ENCODE measurements at places on chromosomes 4 and X. TPM values are rescaled to one million over a fixed set of nuclear protein-coding genes. Genes with fewer than 3 reads are reported as not detected.

FHIP1A gene
- total RNA-seq = 14.2 TPM

RBBP7 gene
- total RNA-seq = 76.8 TPM

AFM gene
- total RNA-seq = not detected

RTL5 gene
- total RNA-seq = 2.7 TPM

PHOX2B gene
- total RNA-seq = not detected

PPP1R2C gene
- total RNA-seq = not detected

CXCL11 gene
- total RNA-seq = 0.16 TPM

STARD8 gene
- total RNA-seq = 15.2 TPM

DNA sequence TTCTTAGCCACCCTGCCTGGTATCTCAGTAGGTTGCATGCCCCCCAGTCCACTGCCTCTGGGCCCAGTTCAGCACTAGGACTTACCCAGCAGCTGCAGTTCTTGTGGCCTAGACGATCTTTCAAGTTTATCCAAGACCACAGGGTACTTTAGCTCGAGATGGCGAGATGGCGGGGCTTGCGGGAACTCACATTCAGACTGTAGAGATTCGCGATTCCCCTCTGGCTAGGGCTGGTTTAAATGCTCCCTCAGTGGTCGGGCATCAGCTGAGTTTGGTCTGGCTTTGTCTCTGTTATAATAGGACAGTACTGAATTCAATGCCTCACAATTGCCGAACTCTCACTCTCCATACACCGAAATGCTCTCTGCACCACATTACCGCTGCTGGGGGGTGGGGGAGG is 18.4 kb upstream of the RFC1 start:
- DNase-seq = no peak

- DNase-seq = no peak
Observed at GRCh38 chr4:38129460-38130227, 169.4 kb downstream of the PTTG2 start.

DNA sequence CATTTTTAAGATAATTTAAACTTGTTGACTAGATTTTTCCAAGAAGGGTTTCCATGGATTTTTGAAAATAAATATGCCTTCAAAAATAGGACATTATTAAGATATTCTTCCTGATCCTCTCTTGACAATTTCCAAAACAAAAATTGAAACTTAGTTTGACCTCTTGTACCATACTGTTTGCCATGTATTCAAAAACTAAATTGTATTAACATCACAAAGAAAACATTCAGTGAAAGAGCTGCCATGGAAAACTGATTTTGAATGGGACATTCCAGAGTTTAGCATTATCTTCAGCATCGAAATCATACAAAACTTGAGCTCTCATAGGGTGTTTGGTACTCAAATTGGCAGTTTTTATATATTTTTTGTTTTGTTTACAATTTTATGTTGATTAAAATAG is 68.0 kb upstream of the HPGD start:
- DNase-seq = no peak

DNA sequence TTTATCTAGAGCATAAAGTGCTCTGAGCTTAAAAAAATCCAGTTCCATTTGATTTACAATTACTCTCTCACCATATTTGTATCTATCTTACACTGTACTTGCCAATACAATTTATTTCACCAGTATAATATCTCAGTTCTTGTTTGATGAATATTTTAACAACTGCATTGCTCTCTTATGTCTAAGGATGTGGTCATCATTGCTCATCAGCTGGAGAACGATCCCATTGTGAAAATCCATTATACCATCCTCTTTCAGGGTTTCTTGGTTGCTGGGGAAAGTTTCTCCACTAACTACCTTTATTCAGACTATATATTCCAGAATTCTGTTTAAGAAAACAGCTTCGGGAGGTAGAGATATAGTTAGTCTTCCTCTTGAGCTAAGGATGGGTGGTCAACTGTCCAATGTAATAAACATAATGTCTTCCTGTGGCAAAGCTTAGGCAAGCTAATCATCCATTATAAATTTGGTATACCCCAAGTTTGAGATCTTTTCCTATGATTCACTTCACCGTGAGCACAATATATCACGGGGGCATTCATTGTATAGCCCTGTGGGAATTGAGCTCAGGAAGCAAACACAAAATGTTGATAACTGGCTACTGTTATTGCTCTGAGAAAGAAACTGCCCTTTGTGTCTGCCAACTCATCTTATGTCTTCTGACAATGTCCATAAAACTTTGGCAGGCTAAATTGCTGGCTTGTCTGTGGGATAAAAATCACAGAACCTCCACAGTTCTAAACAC is 2361.9 kb downstream of the ARAP2 start:
- no peak for DNase-seq

DNA sequence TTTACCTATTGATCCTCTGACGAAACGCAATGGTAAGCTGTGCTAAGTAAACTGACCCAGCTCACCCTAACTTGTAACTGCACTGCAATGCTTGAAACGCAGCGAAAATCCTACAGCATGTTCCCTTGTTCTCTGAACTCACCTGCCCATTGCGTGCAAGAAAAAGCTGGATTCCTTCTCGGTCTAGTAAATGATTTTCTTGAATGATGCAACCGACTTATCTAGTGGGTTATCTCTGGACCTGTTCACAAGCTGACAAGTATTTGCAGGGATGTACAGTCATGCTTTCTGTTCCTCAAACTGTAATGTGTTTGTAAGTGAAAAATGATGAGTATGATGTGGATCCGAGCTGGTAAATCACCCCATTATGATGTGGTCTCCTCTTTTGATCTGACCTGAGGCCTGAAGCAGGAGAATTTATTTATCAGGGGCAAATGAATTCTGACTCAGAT is 140.1 kb downstream of the BTC start:
- DNase-seq = no peak

GRCh38 chr4:71396382-71396781 is 57.6 kb downstream of the SLC4A4 start:
- no peak for DNase-seq

- DNase-seq = no peak
Observed at GRCh38 chr4:166481055-166481454, 608.0 kb downstream of the TLL1 start.

DNA sequence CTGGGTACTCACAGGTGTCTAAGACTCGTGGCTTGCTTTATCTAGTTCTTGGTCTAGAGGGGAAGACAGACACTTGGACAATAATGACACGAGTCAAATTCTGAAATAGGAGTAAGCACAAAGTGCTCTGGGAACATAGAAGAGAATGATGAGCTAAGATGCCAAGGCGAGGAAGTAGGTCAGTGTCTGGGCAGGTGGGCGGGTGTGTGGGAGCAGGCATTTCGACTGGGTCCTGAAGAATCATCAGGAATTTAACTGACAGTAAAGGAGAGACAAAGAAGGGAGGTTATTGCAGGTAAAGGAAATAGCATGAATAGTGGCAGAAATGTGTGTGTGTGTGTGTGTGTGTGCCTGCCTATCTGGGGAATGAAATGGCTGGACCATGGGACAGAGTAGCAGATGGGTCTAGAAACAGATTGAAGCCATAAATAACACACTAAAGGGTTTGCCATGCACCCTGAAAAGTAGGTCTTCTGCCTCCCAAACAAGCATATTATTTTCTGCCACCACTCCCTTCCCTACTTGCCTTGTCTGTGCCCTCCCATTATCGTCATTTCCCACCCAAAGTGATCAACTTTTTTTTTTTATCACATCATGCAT is 58.4 kb upstream of the SLC25A43 start:
- no peak for DNase-seq

GRCh38 chrX:154440623-154441357 is 3.2 kb upstream of the FAM50A start:
- DNase-seq = no peak

- DNase-seq = no peak
Observed at GRCh38 chr4:182679533-182679932, 237.7 kb downstream of the DCTD start.

DNA sequence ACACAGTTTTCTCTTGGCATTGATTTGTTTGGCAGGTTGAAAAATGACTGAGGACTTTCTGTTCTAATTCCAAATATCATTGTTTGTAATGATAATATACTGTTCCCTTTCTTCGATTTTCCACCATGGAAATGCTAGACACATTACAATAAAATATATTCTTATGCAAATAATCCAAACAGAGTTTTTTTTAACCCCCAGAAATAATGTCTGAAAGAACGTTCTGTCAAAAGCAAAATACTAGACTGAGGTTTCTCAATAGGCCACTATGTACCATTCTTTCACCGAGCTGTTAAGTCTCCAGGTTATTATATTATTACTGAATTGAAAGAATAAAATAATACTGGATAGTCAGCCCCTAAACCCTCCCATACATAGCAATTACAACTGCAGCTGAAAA is 312.5 kb downstream of the ZIC3 start:
- DNase-seq = no peak

DNA sequence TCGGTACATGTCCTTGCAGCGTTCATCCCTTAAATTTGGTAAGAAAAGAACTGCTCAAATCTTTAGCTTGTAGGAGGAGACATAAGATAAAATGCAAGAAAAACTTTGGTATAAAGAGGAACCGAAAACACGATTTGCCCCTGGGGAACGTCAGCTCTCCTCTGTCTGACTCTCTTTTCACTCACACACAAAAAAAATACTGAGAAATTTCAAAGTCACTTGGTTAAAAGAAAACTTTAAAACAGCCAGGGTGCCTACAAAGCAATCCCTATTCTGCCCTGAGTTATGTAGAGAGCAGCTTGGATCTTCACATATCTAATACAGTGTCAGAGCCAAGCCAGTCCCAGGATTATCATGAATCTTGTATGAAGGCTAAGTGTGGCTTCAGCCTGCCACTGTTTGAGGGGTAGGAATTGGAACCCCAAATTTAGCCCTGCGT is 248.5 kb upstream of the CXXC4 start:
- DNase-seq = no peak

DNA sequence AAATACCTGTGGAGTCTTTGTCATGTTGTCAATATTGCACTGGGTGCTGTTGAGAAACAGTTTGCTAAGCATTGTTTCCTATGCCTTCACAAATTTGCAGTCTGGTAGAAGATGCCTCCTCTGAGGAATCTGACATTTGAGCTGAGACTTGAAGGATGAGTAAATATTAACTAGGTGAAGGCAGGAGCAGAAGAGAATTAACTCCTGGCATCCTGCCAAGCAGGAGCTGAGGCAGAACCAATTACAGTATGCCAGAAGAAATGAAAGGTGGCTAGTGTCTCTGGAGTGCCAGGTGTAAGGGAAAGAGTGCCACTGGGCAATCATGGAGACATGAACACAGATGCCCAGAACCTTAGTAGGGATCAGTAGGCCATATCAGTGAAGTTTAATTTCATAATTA is 1778.2 kb upstream of the PCDH10 start:
- DNase-seq = no peak

DNA sequence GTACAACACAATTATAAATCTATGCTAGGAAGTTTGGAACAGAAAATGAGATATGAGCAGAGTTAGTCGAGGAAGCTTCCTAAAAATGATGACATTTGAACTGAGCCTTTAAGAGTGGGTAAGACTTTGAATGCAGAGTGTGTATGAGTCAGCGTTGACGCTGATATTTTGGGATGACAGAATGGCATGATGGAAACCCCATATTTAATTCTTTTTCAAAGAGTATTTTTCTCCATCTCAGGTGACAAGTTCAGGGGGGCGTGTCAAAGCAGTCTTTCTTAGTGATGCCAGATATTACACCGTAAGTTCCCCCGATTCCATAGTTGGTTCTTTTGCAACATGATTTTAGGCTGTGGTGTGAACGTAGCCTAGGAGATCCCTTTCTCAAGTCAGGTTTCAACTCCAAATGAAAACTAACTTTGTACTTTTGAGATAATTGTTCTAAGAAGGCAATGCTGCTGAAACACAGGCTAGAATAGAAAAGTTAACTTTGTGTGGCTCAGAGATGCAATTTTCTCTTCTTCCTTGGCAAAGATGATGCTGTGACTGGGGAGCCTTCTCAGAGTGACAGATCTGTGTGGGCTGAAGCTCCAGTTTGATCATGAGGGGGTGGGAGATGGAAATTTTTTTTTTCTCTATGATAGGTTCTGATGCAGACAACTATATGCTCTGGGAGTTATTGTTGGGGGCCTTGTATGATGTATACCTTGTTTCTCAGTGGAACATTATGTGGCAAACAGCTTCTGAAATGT is 59.2 kb downstream of the GLUD2 start:
- no peak for DNase-seq

- DNase-seq = peak; percentile 21
Observed at GRCh38 chr4:141047228-141047884, 85.9 kb downstream of the RNF150 start.

DNA sequence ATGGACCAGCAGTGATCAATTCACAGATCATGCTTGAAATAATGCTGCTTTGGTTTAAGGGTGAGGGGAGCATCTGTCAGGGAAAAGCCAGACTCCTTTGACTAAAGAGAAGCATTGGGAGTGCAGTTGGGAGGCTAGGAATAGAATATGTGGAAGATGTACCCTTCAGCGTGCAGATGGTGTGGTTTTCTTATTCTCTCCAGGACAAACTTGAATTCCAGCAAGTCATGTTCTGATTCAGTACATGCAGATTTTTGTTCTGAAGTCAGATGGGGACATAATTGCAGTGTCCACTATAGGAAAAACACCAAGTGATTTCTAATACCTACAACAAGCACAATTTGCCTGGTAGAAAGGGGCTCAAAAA is 99.0 kb upstream of the LIMCH1 start:
- no peak for DNase-seq

GRCh38 chr4:77848508-77848907 is 14.1 kb upstream of the MRPL1 start:
- DNase-seq = no peak

DNA sequence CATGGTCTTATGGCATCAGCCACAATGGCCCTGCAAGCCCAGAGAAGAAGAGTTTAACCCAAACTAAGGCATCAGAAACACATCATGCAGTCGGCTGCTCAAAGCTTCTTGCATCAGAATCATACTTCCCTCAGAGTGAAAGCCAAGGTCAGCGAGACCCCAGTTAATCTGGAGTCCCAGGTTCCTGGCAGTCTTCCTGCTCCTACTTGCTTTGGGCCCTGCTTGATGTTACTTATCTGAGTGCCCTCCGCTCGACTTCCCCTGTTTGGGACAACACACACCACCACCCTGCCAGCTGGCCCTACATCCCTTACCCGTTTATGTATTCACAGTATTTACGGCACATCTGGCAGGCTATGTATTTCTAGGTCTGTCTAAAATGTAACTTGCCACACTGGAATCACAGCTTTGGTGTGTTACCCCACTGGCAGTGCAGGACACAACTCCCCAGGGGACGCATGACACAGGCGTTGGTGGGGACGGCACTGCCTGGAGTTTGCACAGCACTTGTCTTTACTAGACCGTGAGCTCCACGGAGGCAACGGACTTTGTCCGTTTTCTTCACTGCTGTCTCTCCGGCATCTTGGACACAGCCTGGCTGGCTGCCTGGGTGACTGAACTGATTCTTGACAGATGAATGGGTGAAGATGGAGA is 22.8 kb downstream of the CRMP1 start:
- DNase-seq = no peak
